ENCODE measurements at places on chromosomes 5 and 9. TPM values are rescaled to one million over a fixed set of nuclear protein-coding genes. Genes with fewer than 3 reads are reported as not detected.
A peak's percentile ranks its signal among the peaks of the same experiment; 100 is the strongest.

Gene CNTNAP3B
- total RNA-seq = 20.8 TPM

- H3K27ac ChIP-seq = peak overlapping the region; percentile 83
- DNase-seq = no peak
- H3K36me3 ChIP-seq = no peaks in the 10 kb centered on the region
- peak overlapping the region; percentile 96 for H3K4me3 ChIP-seq
These were observed 923 bp downstream of the RECK start for GRCh38 chr9:36037549-36038122.

DNA sequence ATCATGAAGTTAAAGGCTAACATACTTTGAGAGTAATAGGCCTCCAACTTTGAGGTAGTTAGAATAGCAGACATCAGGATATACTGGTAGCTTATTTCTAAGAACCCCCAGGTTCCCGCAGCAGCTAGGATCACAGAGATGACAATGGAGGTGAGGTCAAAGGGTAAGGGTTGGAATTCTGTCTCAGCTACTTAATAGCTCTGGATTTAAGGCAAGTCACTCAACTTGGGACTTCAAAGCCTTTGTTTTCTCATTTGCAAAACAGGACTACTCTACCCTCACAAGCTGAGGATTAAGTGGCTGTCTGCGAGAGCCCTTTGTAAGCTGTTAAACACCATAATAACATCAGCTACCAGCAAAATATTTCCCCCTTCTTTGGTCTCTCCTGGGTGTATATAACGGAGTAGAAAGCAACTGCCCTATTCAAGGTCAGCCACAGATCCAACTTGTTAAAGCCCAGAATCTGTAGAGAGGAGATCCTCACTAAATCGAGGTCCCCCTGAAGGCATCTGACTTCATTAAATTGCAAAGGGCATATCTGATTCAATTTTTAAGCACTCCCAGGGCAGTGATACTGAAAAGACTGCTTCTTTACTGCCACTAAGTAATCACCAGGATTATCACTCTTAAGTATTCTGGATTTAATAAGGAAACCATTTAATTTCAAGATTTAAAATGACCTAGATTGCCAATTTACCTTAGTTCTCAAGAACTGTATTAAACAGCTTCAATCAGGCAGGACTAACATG lies 104.7 kb downstream of the DCP2 start:
- H3K27ac ChIP-seq = no peak overlapping the region
- no peak overlapping the region for H3K4me3 ChIP-seq
- H3K27me3 ChIP-seq = no peaks in the 10 kb centered on the region

DNA sequence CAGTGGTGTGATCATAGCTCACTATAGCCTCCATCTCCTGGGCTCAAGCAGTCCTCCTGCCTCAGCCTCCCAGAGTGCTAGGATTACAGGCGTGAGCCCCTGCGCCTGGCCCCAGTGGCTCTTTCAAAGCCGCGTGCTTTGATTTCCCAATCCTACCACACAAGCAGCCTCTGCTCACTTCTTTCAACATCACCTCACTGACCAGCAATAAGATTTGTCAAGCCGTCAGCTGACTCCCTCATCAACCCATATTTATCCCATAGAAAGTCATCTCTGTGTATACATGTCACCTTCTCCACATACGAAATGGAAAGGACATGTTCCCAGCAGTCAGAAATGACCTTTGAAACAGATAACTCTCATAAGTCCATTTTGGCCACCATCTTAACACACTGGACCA lies 26.0 kb downstream of the SLC31A2 start:
- H3K27ac ChIP-seq = no peak overlapping the region
- no peaks in the 10 kb centered on the region for H3K27me3 ChIP-seq
- DNase-seq = no peak
- H3K36me3 ChIP-seq = peaks cover 48% of the 10 kb centered on the region

Measured in lung (tissue), 17 donors.